WTC11 (cell line): ENCODE measurements at places on chromosomes 11 and 22.

GRCh38 chr22:48842583-48842945 is 985.1 kb downstream of the BRD1 start:
- DNase-seq, result no peak

DNA sequence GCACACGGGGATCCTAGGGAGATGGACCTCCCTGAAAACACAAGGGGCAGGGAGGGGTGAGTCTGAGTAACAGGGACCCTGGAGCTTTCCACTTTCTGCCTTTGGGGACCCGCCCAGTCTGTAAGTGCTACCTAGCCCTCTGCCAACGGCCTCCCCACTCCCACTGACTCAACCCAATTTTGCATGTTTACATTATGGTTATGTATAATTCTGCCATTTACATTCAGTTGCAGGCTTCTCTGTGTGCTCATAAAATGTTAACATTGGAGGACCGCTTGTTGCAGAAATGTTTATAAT is 105.8 kb downstream of the DSCAML1 start:
- no peak for DNase-seq

GRCh38 chr22:39985383-39986035 is 9.2 kb upstream of the FAM83F start:
- no peak for DNase-seq

GRCh38 chr11:34938611-34939010 is 22.2 kb downstream of the PDHX start:
- DNase-seq, result no peak

GRCh38 chr11:6006846-6007245 is at the start of gene OR56A4:
OR56A4 (minus strand) TSS chr11:6006946; CDS start chr11:6002992, 3,954 bp downstream.
- no peak for DNase-seq

DNA sequence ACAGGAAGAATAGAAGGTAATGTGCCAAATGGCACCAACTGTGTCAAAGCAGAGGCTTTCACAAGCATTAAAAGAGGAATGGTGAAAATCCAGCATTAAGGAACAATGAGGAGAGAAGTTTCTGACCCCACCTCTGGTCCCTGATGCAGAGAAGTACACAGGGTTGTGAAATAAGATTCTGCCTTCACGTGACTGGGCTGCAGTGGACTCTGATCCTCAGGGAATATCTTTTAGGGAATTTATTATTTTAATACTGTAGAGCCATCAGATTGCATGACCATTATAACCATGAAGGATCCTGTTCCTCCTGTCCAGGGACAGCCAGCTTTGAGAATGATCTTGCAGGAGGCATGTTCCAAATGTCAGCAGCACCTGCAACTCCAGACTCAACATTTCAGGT is 74.4 kb upstream of the FAR1 start:
- DNase-seq, result no peak

- DNase-seq, result no peak
Observed at GRCh38 chr11:79431535-79431934, 9.3 kb downstream of the TENM4 start.

GRCh38 chr11:97622795-97623194 is 1233.0 kb downstream of the JRKL start:
- no peak for DNase-seq

- peak; percentile 93 for DNase-seq
Observed at GRCh38 chr11:6603287-6604080, at the start of the genes ILK and RRP8. ILK (plus strand) TSS chr11:6603774; CDS start chr11:6604272, 498 bp downstream. RRP8 (minus strand) TSS chr11:6603616; CDS start chr11:6603502, 114 bp downstream.

DNA sequence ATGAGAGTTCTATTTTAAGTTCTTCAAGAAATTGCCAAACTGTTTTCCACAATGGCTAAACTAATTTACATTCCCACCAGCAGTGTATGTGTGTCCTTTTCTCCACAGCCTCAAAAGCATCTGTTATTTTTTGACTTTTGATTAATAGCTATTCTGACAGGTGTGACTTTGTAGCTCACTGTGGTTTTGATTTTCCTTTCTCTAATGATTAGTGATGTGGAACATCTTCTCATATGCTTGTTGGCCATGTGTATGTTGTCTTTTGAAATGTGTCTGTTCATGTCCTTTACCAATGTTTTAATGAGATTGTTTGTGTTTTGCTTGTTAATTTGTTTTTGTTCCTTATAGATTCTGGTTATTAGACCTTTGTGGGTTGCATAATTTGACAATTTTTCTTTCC is 18.0 kb upstream of the RAB38 start:
- DNase-seq, result no peak

DNA sequence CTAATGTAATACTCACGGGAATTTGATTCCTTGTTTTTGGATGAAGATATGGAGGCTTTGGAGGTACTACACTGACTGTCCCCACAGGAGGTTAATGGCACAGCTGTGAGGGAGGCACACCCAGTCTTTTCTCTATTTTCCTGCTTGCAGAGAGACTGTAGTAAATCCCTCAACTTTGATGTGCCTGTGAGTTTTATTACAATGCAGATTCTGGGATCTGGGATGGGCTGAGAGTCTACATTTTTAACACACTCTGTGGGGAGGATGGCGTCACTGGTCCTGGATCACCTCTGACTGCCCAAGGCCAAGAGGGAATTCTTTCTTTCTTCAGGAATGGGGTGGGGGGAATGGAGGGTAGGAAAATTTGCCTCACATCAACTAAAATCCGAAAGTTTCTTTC is 80.2 kb upstream of the NTM start:
- DNase-seq, result no peak

DNA sequence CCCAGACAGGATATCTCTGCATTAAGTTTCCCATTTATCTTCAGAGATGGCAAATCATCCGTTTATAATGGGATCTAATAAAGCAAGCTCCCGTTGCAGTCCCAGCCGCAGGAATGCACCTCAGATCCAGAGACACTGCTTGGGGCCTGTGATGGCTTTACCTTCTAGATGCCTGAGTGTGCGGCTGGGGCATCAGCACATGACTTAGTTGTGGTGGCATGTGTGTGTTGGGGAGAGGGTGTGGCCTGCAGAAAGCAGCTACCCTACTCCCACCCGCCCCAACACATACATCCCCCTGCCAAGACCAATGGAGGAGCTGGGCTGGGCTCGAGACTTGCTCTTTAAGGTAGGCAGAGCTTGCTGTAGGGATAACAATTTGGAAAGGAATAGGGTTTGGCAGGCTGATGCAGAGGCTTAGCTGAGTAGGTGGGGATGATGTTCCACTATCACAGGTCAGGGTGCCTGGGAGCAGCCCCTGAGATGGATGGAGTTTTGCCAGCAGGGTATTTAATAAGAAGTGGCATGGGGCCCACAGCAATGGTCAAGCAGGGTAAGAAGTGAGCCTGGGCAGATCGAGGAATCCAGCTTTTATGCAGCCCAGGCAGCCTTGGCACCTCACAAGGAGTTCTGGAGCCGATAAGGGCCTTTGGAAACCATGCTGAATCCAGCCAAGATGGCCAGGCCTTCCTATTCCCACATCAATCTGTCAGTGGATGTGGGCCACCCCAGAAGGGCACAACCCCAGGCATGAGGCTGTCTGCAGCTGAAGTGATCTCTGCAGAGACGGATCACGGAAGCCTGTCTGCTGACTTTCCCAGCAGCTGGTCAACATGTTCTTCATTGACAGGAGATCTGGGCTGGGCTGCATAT is 601.3 kb downstream of the BUD13 start:
- no peak for DNase-seq

- no peak for DNase-seq
Observed at GRCh38 chr11:82930734-82931133, 29.2 kb downstream of the DDIAS start.

GRCh38 chr11:99670067-99670676 is 649.4 kb downstream of the CNTN5 start:
- no peak for DNase-seq
